ENCODE measurements at places on chromosomes 11 and 22.

DNA sequence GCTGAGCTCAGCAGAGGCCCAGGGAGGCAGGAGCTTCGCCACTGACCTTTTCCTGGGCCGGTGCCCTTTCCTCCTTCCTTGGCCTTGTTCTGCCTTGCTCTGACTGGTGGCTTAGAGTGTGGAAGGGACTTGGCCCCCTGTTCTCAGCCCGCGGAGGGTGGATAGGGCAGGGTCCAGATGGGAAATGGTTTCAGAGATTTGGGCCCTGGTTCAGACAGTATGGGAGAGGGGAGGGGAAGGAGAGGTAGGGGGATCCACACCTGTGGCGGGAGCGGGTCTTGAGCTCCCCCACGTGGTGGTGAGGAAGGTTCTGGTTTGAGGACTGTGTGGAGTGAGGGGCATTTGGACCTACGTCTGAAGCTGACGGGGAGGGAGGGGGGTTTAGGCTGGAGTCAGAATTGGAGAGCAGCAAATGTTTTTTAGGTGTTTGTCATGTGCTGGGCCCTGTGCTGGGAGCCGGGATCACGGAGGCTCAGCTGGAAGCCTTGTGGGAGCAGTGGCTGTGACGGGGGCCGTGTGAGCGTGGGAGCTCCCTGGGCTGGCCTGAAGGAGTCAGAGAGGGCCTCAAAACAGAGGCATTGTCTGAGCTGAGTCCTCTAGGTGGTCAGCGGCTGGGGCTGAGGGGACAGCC, 27.2 kb downstream of the SHANK3 start:
- DNase-seq, result peak; percentile 15

- DNase-seq, result peak; percentile 86
Observed at GRCh38 chr11:64204464-64204989, 2.0 kb upstream of the FERMT3 start.

- peak; percentile 15 for DNase-seq
Observed at GRCh38 chr11:2540223-2540991, 95.6 kb downstream of the KCNQ1 start.

DNA sequence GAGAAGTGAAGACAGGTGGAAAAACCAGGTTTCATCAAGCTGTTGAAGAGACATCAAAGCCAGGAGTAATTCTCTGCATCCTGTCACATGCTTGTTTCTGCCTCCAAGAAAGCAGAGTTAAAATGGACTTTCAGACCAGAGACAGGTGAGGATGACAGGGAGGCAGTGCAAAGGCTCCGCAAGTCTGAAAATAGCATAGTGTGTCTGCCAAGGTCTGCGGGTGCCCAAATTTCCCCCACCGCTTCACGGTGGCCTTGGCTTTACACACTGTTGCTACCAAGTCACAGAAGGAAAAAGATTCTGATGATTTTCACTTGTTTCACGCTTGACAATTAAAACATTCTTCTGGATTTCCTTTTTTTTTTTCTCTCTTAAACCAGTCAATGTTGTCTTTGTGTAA, 44.2 kb downstream of the SNX19 start:
- no peak for DNase-seq

- no peak for DNase-seq
Observed at GRCh38 chr11:33665350-33666106, 35.1 kb downstream of the C11orf91 start.
